ENCODE measurements at places on chromosomes 16 and 17. TPM values are rescaled to one million over a fixed set of nuclear protein-coding genes. Genes with fewer than 3 reads are reported as not detected.

Gene MSLN
- total RNA-seq, result 3.3 TPM

Gene PRAC2
- not detected for total RNA-seq

Gene MYH2
- total RNA-seq, result not detected

Gene DHRS7C
- not detected for total RNA-seq

Gene CEP131
- total RNA-seq, result 6.2 TPM

Gene TCAP
- total RNA-seq, result 0.72 TPM

Gene FBXW10
- total RNA-seq, result 1.1 TPM

Gene SPATA22
- total RNA-seq, result not detected

Gene CARD14
- total RNA-seq, result 0.30 TPM

All from A549 treated with GW870086 at 1 μM for 4 hours (cell line).